NCI-H2107 (cell line): ENCODE measurements at places on chromosomes 7 and 10.

DNA sequence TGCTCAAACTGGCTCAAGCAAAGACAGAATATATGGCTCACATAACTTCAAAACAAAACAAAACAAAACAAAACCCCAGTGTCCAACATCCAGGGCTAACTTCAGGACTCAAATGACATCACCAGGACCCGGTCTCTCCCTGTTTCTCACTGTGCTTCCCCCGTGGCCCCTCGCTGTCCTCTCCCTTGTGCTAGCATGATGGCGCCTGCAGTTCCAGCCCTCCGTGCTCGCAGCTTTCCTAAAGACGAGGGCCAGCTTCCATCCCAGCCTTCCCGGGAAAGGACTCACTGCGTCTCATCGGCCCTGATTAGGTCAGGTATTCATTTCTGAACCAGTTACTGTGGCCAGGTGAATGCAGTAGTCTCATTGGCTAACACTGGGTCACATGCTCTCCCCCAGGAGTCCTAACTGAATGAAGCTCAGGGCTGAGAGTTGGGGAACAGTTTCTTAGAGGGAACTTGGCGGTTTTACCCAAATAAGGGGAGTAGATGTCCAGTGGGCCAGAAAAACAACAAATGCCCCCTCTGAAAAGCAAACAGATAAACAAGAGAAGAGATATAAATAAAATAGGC lies 33.0 kb upstream of the CTBP2 start:
- DNase-seq, result no peak

GRCh38 chr10:23826421-23826820 lies 382.5 kb upstream of the KIAA1217 start:
- DNase-seq, result no peak

DNA sequence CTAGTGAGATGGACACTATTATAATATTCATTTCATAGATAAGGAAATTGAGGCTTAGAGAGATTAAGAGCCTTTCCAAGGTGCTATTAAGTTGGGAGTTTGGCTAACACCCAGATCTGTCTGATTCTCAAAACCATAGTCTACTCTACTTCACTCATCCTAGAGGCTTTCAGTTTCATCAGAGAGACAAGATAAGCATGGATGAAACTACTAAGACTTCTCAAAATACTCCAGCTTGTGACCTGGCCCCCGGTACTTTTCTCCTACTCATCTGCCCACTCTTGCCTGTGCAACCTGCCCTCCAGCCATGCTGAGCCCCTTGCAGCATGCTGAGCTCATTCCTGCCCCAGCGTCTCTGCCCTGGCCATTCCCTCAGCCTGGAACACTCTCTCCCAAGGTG lies 12.2 kb upstream of the SLC35B4 start:
- no peak for DNase-seq

- DNase-seq, result no peak
Observed at GRCh38 chr10:51507476-51507875, 191.9 kb downstream of the CSTF2T start.

- no peak for DNase-seq
Observed at GRCh38 chr7:30466266-30466665, 12.3 kb downstream of the NOD1 start.

DNA sequence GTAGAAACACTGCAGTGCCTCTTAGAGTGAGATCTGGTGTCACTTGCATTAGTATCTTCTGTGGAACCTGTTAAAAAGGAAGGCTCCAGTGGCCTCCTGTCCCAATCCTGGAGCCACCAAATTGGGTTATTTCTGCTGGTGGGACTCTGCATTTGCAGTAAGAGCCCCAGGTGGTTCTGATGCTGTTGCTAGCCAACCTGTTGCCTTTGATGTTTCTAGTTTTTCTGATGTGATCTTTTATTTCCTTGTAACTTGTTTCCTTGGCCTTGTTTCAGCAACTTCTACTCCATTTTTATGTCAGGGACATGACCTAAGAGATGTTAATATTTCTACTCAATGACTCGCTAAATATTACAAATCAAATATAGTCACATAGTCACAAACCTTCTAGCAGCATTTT lies 12.5 kb upstream of the STN1 start:
- no peak for DNase-seq

DNA sequence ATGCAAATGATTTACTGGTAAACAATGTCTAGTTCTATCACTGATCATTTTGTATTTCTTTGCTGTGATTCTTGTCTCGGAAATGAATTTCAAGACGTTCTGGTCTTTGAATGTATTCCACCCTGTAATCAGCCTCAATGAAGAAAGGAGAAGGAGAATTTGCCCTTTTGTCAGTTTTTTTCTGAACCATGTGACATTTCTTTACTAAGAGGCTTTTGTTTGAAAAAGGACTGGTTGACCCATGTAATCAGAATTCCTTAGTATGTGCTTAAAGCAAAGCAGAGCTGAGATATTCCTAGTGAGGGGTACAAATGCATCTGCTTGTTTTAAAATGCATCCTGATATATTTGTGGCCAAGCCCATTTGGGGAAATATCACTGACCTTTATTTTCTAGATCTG lies 581.6 kb downstream of the ETV1 start:
- no peak for DNase-seq

DNA sequence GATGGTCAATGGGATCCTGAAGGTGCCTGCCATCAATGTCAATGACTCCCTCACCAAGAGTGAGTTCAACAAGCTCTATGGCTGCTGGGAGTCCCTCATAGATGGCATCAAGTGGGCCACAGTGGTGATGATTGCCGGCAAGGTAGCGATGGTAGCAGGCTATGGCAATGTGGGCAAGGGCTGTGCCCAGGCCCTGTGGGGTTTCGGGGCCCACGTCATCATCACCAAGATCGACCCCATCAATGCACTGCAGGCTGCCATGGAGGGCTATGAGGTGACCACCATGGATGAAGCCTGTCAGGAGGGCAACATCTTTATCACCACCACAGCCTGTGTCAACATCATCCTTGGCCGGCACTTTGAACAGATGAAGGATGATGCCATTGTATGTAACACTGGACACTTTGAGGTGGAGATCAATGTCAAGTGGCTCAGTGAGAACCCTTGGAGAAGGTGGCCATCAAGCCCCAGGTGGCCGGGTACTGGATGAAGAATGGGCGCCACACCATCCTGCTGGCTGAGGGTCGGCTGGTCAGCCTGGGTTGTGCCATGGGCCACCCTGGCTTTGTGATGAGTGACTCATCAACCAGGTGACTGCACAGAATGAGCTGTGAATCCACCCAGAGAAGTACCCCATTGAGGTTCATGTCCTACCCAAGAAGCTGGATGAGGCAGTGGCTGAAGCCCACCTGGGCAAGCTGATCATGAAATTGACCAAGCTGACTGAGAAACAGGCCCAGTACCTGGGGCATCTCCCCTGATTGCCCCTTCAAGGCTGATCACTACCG lies 63.0 kb upstream of the ANTXRL start:
- DNase-seq, result no peak

- no peak for DNase-seq
Observed at GRCh38 chr7:44432381-44432977, 58.0 kb downstream of the NUDCD3 start.

DNA sequence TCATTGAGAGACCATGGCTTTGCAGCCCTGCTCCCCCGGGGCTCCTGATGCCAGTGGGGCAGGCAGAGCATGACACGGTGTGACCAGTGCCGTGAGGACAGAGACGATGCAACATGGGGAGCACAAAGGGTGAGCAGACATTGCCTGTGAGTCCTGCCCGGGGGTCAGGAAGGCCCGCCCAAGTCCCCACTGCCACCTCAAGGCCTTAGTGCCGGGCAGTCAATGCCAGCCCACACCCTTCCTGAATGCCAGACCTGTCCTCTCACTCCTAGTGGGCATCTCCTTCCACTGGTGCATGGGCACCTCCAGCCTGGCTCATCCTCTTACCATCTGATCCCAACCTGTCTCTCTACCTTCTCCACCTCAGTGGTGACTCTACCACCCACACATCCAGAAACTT lies 157.9 kb upstream of the ZMIZ1 start:
- no peak for DNase-seq
